ENCODE measurements at places on chromosomes 2 and 18.

DNA sequence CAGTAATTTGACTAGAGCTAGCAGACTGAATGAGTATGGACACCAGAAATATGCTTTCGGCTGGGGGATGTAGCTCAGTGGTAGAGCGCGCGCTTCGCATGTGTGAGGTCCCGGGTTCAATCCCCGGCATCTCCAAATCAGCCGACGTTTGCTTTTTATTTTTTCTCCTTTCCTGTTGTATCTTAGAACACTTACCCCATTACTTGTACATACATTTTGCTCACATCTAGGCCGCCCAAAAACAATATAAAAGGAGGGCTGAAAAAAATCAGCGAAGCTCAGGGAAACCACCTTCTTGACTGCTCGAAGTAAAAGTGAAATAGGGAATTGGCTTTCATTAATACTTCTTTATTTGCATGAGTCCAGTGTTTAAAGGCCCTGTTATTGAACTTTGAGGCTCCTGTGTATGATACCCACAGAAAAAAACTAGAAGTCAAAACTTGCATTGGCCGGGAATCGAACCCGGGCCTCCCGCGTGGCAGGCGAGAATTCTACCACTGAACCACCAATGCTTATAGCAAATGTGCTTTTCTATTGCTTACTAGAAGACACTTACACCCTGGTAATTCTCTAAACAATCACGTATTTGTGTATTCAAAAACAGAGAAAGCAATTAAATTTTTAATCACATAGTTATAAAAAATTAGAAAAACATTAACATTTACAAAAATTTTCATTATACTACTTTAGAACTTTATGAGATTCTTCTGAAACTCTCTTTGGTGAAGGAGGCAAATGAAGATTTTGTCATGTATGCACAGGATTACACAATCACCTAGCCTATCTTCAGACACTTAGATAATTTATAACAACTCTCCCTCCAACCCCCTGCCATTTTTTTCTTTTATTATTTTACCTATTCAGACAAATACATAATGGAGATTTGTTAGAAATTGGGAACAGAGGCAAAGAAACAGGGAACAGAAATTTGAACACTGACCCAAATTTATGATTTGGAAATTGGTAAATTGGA lies 35.2 kb upstream of the GPD2 start:
- peak; percentile 73 for DNase-seq

- DNase-seq: no peak
These were observed 89.2 kb downstream of the PLCL1 start for GRCh38 chr2:197893403-197894177.

GRCh38 chr2:217429981-217430500 lies 570.2 kb upstream of the TNP1 start:
- no peak for DNase-seq

- DNase-seq: no peak
These were observed 635.1 kb upstream of the SLC39A10 start for GRCh38 chr2:195021711-195022507.

DNA sequence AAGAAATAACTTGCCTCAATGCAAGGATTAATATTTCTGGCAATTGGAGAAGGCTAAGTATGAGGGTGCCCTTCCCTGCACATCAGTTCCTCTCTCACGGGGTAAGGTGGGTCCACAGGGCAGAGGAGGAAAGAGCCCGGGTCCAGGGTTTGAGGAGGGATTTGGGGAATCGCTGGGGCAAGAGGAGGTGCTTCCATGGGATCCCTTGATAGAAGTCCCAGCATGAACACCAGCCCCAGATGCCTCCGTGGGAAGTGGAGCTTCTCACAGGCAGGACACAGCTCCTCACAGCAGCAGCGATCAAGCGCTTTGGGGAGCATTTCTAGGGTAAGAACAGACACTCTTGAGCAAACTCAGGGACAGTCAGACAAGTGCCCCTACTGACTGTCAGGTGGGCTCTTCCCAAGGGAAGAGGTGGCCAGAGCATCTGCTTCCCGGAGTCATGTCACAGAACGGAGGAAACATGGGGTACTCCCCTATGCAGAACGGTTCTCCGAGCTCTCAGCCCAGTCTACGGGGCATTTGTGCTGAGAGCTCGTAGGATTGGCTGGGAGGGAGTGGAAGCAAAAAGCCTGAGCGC lies 218.9 kb upstream of the ARL4C start:
- DNase-seq: no peak
